H1 (cell line): ENCODE measurements at places on chromosomes 1 and 21. TPM values are rescaled to one million over a fixed set of nuclear protein-coding genes. Genes with fewer than 3 reads are reported as not detected.

DNA sequence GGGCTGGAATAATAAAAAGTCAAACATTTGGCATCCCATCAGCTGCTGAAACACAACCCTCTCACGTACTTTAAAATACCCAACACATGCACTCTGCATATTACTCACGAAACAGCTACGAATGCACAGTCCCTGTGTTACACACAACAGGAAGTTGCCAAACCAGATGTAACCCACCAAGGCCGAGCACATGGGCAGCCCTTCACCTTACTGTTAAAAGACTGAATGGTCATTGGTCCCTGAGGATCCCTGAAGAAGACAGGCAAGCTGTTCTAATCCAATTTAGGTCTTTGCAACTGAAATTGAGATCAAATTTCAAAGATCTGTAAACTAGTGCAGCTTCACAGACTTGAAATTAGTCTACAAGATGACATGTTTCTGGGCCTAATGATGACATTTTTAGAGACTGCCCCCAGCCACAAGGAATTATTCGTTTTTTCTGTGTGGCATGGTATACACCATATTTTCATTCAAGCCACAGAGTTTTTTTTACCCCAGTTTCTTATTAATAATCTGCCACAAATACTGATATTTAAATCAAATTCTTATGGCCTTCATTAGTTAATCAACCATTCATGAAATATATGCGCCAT lies 25.6 kb upstream of the IER5 start:
- no peaks in the 10 kb centered on the region; the same call in 1 of the 2 replicates for H3K4me1 ChIP-seq
- no peak overlapping the region for H3K4me3 ChIP-seq
- H3K36me3 ChIP-seq, result no peaks in the 10 kb centered on the region
- no peaks in the 10 kb centered on the region for H3K27me3 ChIP-seq
- no peak for DNase-seq

- DNase-seq, result no peak
These were observed 9.7 kb upstream of the HHIPL2 start for GRCh38 chr1:222557574-222557973.

GRCh38 chr1:101193733-101194169 lies 43.1 kb upstream of the S1PR1 start:
- no peak overlapping the region for H3K27ac ChIP-seq
- H3K4me1 ChIP-seq, result no peaks in the 10 kb centered on the region
- H3K36me3 ChIP-seq, result no peaks in the 10 kb centered on the region
- DNase-seq, result no peak

GRCh38 chr1:212228076-212228475 lies 57.1 kb upstream of the PPP2R5A start:
- no peak overlapping the region for H3K4me3 ChIP-seq
- DNase-seq, result no peak
- H3K27me3 ChIP-seq, result no peaks in the 10 kb centered on the region
- no peaks in the 10 kb centered on the region for H3K4me1 ChIP-seq
- no peak overlapping the region for H3K27ac ChIP-seq
- no peaks in the 10 kb centered on the region for H3K36me3 ChIP-seq

DNA sequence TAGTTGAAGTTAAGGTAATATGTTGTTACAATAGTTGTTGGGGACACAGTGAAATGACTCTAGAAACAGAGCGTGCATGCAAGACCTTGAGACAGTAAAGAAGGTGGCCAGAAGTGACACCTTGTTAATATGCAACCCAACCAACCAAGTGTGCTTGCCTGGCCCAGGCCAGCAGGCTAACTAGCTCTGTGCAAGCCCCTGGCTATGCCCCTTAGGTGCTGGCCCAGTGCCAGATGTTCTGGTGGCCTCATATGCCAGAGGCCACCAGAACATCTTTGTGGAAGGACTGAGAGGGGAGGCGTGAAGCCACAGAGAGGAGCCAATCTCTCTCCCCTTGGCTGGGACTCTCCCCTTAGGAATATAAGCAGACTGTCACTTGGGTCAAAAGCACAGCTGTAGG lies 111.2 kb upstream of the JUN start:
- no peak overlapping the region for H3K4me3 ChIP-seq
- H3K27ac ChIP-seq, result no peak overlapping the region
- no peak for DNase-seq
- H3K4me1 ChIP-seq, result no peaks in the 10 kb centered on the region; the same call in 1 of the 2 replicates
- H3K27me3 ChIP-seq, result no peaks in the 10 kb centered on the region

GRCh38 chr1:93818570-93818959 lies 60.4 kb downstream of the DNTTIP2 start:
- no peak overlapping the region for H3K27ac ChIP-seq
- peaks cover 11% of the 10 kb centered on the region for H3K4me1 ChIP-seq
- H3K27me3 ChIP-seq, result no peaks in the 10 kb centered on the region
- no peaks in the 10 kb centered on the region for H3K36me3 ChIP-seq

- DNase-seq, result no peak
- no peak overlapping the region for H3K27ac ChIP-seq
- no peak overlapping the region for H3K4me3 ChIP-seq
- peaks cover 57% of the 10 kb centered on the region for H3K36me3 ChIP-seq
These were observed 9.8 kb downstream of the BTG3 start for GRCh38 chr21:17602874-17603273.

- H3K27ac ChIP-seq, result no peak overlapping the region
- no peaks in the 10 kb centered on the region for H3K36me3 ChIP-seq
- peaks cover 11% of the 10 kb centered on the region for H3K4me1 ChIP-seq
- H3K4me3 ChIP-seq, result no peak overlapping the region
- no peaks in the 10 kb centered on the region for H3K27me3 ChIP-seq
- DNase-seq, result no peak
These were observed 291.8 kb downstream of the CHRM3 start for GRCh38 chr1:239678181-239678580.

DNA sequence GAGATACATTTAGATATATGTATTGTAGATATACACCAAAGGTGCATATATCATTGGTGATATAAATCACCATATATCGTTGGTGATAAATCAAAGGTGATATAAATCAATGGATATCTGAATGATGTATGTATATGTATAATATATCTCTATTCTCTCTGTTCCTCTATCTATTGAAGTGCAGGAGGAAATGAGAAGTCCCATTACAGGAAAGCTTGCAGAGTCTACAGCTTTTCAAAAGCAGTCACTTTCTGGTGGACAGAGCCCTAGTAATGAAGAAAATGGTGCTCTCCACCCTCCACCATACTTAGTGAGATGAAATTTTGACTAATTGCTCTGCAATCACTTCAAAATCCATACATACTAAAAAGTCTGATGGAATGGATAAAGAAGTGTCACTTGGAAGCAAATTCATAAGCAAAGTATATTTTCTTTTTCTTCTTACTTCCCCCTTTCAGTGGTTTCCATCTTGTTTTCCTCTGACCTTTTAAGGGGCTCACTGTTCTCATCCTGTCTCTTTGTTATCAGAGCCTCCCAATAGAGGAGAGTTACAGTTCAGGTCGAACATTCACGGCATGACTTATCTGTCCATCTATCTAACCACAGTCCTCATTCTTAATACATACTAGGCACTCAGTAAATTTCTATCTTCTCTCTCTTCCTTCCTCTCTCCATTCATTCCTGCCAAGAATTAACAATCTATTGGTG lies 227.2 kb downstream of the KCNJ6 start:
- no peak overlapping the region for H3K4me3 ChIP-seq
- H3K36me3 ChIP-seq, result no peaks in the 10 kb centered on the region
- H3K4me1 ChIP-seq, result no peaks in the 10 kb centered on the region
- H3K27ac ChIP-seq, result no peak overlapping the region
- no peak for DNase-seq

GRCh38 chr1:31387612-31388011 lies 14.7 kb upstream of the FABP3 start:
- no peaks in the 10 kb centered on the region for H3K4me1 ChIP-seq
- no peak overlapping the region for H3K4me3 ChIP-seq
- H3K36me3 ChIP-seq, result no peaks in the 10 kb centered on the region
- no peak for DNase-seq
- no peak overlapping the region for H3K27ac ChIP-seq
- no peaks in the 10 kb centered on the region for H3K27me3 ChIP-seq

Gene MTMR11
- 3.5 and 4.8 TPM in 2 replicates for total RNA-seq

Gene P3R3URF
- not detected in 2 replicates for total RNA-seq

Gene CYP2J2
- total RNA-seq, result 2.1 and 2.2 TPM in 2 replicates

Gene TDRD10
- total RNA-seq, result 0.15 TPM in 1 of 2 replicates, not detected in the other

Gene RGS13
- not detected in 2 replicates for total RNA-seq

Gene EPB41
- 106 and 109 TPM in 2 replicates for total RNA-seq

Gene FAM72D
- total RNA-seq, result 9.1 and 12.7 TPM in 2 replicates

Gene ADAM30
- total RNA-seq, result not detected in 2 replicates

Gene NBL1
- total RNA-seq, result 9.7 and 10.4 TPM in 2 replicates
